ENCODE measurements at places on chromosomes 13 and 19.
A peak's percentile ranks its signal among the peaks of the same experiment; 100 is the strongest.

- no peak for DNase-seq
Measured at GRCh38 chr13:50650592-50651504, 192.6 kb downstream of the DLEU7 start.

DNA sequence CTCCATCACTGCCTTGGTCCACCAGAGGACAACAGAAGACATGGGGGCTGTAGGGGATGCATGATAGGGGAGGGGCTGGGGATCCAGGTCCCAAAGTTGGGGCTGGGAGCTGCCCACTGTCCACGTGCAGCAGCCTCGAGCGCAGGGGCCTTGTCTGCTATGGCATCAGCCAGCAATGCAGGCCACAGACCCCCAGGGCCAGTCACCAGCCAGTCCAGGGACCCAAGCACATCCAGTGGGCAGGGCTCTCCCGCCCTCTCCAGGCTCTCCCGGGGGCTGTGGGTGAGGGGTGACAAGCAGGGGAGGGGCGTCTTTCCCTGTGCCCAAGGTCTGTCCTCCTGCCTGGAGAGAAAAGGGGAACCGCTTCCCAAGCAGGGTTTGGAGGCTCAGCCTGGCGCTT, 32.8 kb downstream of the PEPD start:
- DNase-seq = no peak

DNA sequence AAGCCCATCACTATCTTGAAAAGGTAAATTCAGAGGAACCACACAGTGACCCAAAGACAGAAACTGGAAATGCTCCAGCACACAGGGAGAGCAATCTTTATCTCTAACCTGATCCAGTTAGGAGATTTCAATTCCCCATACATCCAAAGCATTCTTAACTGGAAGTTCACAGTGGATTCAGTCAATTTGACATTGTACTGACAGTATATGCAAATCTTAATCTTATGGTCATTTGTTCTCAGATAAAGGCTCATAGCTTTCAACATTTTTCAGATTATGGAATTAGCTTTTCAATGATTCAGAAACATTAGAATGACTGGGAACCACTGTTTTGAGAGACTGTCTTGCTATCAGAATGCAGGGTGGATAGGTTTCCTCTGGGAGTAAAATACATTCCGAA, 1455.6 kb downstream of the OLFM4 start:
- DNase-seq = no peak

- no peak for DNase-seq
Measured at GRCh38 chr13:46383383-46383782, 3.7 kb downstream of the RUBCNL start.

GRCh38 chr13:50594276-50595051, 249.0 kb downstream of the DLEU7 start:
- no peak for DNase-seq

GRCh38 chr19:38543807-38544568, 73.8 kb downstream of the MAP4K1 start:
- no peak for DNase-seq

DNA sequence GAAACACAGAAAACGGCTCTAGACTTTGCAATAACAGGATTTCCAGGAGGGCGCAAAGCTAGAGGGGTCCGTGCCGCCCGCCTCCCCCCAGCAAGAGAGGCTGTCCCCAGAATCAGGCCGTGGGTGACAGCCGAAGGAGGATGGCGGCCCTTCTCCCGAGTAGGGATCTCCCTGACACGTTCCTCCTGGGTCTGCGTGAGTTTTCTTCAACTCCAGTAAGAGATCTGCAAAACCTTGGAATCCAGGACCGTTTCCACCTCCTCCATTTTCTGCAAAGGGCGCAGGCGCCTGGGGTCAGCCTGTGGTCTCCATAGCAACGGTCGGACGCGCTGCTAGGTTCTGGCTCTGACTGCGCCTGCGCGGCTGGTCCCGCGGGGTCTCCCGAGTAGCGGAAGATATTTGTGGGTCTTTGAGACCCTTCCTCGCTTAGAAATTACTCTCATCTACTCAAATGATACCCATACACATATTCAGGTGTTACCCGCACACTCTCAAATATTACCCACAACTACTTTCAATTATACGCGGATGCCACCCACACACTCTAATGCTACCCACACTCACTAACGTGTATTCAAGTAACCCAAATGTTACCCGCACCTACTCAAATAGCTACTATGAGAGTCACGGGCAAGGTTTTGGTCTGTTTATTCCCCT, 2.1 kb downstream of the PNMA8C start:
- no peak for DNase-seq

GRCh38 chr13:49098198-49098597, 121.9 kb upstream of the MLNR start:
- DNase-seq = no peak

DNA sequence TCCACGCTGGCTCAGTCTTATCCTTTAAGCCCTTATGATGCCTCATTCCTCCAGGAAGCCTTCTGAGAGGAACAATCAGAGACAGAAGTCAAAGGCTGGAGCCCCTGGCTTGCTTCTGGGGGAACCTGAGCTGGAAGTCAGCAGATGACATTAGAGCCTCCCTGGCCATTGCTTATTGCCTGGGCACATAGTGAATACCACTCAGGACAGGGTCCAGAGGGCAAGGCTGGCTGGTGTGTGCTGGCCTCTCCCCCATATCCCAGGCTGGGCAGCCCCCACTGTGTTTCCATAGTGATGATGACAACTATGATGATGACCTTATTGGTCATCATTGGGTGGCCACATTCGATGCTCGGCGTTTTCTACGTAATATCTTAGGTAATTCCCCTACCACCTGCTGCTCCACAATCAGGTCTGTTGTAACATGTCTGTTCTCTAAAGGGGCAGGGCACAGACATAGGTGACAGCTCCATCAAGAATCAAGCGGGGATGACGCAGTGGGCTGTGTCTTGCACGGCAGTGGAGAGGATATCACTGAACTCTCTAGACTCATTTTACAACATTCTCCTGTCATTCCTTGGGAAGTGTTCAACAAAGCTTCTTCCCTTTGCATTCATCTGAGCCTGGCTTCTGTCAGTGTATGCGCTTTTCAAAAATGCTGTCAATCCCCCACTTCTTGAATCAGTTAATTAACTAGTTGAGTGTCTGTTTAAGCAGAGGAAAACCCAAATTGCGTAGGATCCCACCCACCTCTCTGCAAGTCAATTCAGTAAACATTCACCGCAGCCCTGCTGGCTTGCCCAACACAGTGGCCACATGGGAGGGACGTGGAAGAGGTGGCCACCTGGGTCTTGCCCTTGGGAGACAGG, 89.4 kb upstream of the TSHZ3 start:
- no peak for DNase-seq

- DNase-seq = peak; percentile 67
Measured at GRCh38 chr19:50050406-50051227, 24.8 kb downstream of the ZNF473 start.

GRCh38 chr19:52943884-52944643, 18.6 kb downstream of the ZNF816 start:
- no peak for DNase-seq

DNA sequence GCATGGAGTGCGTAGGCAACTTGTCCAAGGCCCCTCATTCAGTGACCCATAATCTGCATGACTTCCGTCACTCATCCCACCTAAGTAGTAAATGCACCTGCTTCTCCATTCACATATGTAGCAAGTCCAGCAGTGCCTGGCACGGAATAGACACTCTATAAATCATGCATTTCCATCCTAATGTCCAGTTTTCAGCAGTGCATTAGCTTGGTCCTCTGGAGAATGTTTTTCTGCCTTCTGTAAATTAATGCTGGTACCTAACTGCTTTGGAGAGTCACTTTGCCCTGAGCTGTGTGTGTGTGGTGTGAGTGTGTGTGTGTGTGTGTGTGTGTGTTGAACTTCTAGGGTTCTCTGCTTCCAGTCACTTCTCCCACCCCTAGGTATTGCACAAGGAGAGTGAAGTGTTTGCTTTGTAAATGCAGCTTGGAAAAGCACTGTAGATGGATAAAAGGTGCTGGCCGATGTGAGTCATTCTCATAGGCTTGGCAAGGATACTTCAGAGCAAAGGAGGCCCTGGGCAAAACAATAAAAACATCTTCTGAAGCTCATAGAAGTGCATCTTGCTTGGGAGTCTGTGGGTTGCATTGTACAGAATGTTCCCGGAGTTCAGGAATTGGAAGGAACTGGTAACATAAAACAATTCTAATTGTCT, 181.8 kb downstream of the KATNAL1 start:
- no peak for DNase-seq

DNA sequence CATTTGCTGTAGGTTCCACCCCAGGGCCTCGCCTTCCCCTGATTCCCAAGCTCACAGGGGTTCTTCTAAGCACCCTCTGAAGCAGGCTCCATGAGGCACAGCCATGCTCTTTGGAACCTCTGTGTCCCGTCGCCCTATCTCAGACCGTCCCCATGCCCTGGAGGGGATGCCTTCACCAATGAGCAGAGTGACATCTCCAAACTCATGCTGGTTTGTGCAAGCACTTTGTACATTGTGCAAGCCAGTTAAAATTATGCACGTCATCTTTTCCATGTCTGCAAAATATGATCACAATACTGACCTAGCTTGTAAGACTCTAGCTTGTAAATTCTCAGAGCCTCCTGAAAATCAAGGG, 46.5 kb upstream of the RAP2A start:
- no peak for DNase-seq

- no peak for DNase-seq
Measured at GRCh38 chr13:33489563-33489962, 204.0 kb upstream of the STARD13 start.

DNA sequence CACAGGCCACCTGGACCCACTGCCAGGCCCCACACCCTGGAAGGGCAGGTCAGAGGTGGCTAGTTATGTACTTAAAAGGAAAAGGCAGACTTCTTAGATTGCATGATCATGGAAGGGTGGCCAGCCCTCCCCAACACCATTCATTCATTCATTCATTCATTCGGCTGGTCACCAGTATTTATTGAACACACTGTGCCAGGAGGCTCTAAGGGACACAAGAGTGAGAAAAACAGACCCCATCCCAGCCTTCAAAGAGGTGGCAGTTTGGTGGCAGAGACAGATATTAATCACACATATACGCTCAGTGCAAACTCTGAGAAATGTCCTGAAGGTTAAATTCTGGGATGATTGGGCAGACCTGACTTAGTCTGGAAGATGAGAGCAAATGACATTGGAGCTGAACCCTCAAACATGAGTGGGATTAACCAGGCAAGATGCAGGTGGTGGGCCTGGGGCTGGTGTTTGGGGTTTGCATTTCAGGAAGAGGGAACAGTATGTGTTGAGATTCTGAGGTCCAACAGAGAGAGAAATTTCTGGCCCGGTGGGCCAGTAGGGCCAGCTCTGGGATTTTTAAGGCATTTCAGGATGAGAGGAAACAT, 147.5 kb downstream of the ZNF536 start:
- no peak for DNase-seq

DNA sequence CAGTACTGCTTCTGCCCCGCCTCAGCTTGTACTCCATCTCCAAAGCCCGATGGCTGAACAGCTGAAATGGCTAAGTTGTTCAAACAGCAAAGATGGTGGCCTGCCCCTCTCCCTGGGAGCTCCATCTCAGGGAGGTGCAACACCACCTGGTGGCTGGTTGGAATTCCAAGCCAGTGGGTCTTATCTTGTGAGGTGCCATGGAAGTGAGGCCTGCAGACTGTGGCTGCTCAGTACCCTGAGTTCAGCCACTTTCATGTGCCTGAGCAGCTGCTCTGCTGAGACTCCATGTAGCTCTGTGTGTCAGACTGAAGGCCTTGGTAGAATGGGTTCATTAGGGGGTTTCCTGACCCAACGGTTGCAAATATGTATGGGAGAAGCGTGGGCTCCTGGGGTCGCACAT, 67.3 kb upstream of the SPRY2 start:
- DNase-seq = no peak

DNA sequence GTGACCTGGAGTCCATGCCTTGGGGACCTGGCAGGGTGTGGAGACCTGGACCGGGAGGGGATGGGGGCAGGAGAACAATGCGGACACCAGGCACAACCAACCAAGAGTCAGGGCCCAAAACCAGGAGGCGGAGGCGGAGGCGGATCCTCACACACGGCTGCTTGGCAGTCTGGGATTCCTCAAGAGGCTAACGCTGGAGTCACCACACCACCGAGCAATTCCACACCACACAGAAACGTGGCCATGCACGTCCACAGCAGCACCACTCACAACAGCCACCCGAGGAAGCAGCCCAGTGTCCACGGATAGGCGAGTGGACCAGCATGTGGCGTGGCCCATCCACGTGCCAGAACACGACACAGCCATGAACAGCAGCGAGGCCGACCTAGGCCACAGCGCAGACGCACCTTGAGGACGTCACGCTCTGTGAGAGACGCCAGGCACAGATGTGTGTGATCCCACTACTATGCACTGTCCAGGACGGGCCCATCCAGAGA, 17.7 kb downstream of the SBNO2 start:
- no peak for DNase-seq

DNA sequence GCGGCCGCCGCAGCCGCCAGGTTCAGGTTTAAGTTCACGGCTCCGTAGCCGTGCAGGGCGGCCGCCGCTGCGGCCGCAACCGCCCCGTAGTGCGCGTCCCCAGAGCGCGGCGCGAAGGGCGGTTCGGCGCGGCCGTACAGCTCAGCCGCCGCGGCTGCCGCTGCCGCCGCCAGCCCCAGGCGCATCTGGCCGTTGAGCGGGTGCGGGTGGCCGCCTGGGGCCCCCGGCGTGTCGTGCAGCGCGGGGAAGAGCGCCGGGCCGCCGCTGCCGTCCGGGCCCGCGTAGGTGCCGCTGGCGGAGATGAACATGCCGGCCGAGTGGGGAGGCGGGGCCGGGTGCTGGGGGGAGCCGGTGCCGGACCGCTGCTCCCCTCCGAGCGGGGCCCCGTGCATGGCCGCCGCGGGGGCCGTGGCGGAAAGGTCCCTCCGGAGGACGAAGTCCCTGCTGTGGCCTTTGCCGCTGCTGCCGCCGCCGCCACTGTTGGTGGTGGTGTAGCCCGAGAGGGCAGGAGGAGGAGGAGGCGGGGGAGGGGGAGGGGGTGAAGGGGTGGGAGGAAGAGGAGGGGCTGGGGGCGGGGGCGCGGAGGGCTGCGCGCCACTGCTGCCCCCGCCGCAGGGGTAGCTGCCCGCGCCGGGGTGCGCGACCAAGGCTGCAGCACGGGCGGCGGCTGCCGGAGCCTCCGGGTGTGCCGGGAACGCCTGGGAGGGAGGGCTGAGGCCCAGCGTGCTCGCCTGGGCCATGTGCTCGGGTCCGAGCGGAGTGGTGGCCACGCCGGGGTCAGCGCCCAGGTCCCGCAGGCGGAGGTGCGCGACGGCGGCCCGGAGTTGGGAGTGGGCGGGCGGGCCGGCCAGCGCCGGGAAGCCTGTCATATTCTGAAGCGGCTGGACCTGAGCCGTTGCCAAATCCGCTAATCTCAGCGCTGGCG, 654 bp downstream of the ZIC5 start:
- DNase-seq = no peak

- DNase-seq = no peak
Measured at GRCh38 chr19:2461751-2462634, 5.2 kb upstream of the LMNB2 start.

- no peak for DNase-seq
Measured at GRCh38 chr19:13120031-13120430, 2.0 kb downstream of the NACC1 start.

DNA sequence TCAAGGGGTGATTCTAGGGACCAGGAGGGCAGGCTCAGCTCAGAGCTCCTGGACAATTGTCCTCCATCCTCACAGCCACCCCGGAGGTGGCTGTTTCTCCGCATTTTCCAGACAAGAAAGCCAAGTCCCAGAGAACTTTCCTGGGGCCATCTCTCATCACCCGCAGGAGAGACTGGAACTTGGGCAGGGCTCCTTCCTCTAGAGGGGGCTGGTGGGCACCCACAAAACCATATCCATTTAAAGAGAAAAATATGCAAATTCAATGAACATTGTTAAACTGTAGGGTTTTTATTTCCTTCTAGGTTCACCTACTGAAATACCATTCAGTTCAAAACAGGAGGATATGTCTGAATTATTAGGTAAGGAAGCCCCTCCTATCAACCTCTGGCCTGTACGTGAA, 16.6 kb downstream of the SPACA7 start:
- DNase-seq = no peak
